Urothelium cell line (cell line): ENCODE measurements at places on chromosomes 4 and X.

GRCh38 chr4:79850626-79851025 is 222.4 kb downstream of the ANTXR2 start:
- no peak for DNase-seq

GRCh38 chr4:8079031-8079885 is 79.4 kb downstream of the ABLIM2 start:
- no peak for DNase-seq

DNA sequence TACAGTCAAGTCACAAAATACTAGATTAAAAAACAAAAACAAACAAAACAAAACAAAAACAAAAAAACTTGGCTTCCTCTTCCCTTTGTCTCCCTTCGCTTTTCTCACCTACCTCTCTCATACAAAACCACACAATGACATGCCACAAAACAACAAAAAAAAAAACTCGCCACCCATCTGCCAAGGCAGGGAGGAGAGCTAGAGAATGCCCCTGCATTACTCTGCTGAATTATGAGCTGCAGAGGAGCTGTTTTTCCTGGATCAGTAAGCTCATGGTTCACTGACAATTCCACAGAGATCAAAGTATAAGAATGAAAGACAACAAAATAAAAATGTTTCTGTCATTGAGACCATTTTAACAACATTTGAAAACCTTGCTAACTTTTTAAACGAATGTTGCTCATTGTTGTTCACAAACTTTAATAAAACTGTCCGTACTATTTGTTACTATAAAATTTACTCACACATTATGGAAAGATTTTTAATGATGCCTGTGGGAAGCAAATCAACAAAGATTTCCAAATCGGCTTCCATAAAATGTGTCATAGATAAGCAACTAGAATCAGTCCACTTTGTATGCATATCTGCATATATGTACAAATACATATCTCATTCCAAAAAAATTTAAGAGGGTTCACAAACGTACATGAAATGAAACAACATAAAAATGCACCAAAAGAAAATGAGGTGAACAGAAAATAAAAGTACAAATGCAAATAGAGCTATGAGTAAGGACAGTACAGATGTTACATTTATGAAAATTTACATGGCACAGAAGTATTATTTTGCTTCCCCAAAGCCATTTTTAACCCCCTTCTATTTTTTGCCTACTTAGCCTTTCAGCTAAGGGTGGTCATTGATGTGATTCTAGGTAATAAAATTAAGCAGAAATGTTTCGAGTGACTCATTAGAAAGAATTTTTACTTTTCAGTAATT is 252.4 kb upstream of the FAT4 start:
- no peak for DNase-seq

GRCh38 chr4:115580901-115581300 is 467.5 kb upstream of the NDST4 start:
- no peak for DNase-seq

DNA sequence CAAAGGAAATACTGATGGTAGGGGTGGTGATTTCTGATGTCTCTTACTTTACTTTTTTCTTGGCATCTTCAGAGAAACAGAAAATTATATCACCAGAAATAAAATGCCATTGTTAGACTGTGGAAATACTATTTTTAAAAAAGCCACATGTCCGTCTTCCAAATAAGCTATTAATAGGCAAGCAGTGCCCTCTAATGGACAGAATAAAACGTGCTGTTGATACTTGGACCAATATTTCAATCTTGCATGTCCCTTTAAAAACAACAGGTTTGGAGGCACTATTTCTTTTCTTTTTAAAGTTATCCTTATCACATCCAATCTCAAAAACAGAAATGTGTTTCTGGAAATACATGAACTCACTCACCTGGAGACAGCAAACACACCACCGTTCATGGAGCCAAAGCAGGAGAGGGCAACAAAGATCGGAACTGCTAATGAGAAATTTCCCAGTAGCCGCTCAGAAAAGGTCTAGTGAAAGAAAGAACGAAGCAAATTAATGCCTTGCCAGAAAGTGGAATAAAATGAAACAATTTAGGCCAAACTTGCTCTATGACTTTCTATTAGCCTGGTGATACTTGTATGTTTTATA is 59.2 kb downstream of the SLC7A11 start:
- DNase-seq: peak; percentile 12

GRCh38 chr4:7808752-7809151 is 130.9 kb downstream of the AFAP1 start:
- no peak for DNase-seq

DNA sequence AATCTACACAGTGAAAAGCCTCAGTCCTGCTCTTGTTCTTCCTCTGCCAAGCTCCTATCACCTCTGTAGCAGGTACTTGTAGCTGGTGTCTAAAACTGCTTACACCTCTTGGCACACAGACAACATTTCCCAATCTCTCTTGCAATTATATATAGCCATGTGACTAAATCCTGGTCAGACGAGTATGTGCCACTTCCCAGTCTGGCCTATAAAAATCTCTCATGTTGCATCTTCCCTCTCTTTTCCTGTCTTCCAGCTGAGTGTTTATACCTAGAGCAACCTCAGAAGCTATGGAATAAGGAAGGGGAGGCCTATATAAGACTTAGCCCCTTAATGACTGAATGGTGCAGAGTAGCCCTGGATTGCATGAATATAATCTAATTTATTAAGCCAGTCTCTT is 105.8 kb downstream of the RNF150 start:
- no peak for DNase-seq

DNA sequence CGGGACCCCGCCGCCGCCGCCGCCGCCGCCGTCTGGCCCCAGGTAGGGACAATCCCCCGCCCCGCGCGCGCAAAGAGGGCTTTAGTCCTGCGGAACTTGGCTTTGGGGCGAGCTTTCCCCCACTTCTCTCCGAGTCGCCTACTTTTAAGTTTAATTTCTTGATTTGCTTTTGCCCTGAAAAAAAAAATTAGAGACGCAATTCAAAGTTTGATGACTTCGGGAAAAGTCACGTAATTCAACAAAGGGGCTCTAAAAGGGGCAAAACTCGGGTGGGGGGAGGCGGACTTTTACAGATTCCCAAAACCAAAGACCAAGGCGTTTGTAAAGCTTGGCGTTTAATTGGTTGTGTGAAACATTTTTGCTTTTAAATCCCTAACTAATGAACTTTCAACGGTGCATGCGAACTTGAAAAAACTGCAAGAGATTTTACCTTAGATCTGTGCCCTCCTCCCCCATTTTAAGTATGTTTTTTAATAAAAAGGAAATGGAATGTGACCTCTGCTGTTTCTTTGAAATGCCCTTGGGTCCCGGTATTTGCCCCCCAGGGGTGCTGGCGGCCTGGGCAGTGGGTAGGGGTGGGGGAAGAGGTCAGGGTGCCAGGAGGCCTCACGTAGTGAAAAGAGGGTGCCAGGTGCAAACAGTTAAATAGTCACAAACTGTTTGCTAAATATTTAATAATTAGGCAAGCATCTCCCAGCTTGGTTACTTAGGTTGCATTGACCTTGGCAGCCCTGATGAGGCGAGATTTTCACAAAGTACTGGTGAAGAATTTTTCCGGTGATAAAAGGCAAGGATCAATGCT is 209.7 kb downstream of the NWD2 start:
- no peak for DNase-seq

DNA sequence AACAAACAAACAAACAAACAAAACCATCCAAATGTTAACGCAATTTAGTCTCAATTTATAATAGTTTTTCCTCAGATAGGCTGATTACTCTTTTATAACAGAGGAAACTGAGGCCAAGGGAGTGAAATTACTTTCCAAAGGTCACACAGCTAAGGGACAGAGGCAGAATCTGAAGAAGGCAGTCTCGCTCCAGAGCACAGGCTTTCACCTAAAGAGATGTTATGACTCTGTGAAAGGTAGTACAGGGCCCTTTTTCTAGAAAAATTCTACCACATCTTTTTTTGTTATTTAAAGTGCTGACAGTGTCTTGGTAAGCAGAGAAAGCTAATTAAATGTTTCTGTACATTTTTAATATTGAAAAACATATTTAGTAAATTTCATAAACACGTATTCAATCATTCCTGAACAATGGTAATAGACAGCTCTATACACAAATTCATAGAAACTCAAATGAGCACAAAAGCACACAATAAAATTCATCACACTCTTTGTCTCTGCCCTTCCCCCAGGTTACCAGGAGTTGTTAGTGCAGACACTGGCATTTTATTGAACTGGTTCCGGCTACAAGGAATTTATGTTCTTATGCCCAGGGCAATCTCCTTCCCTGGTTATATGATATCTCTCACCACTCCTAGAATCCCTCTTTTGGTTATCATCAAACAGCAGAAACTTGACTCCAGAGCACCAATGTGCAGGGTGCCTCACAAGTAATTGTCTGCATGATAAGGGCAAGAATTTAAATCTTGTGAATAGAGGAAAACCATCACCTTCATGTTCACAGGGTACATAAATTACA is 7.7 kb upstream of the APBB2 start:
- DNase-seq: no peak

GRCh38 chrX:85052205-85052604 is 48.5 kb downstream of the APOOL start:
- no peak for DNase-seq

GRCh38 chrX:78801522-78801921 is 54.0 kb downstream of the LPAR4 start:
- DNase-seq: no peak

- peak; percentile 80 for DNase-seq
These were observed 9.8 kb downstream of the EREG start for GRCh38 chr4:74374561-74375327.

DNA sequence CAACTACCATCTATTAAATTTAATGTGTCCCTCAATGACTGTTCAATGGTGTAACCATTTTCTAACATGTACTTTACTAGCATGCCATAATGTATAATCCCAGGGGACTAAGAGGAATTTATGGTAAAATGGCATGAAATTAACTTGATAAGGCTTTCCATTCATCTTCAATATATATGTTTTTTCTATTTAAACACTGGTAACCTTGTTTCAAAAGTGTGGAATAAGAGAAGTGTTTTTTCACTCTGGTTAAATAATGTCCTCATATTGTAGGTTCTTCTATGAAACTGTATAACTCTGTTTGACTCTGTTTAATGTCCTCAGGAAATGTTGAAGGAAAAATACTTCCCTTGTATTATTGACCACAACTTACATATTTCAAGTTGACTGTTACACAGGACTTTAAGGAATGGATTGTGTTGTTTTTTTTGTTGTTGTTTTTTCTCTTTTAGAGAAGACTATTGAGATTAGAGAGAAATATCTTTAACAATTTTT is 113.8 kb upstream of the ARSJ start:
- DNase-seq: no peak

GRCh38 chrX:18973527-18974192 is 10.3 kb downstream of the PHKA2 start:
- peak; percentile 4 for DNase-seq

DNA sequence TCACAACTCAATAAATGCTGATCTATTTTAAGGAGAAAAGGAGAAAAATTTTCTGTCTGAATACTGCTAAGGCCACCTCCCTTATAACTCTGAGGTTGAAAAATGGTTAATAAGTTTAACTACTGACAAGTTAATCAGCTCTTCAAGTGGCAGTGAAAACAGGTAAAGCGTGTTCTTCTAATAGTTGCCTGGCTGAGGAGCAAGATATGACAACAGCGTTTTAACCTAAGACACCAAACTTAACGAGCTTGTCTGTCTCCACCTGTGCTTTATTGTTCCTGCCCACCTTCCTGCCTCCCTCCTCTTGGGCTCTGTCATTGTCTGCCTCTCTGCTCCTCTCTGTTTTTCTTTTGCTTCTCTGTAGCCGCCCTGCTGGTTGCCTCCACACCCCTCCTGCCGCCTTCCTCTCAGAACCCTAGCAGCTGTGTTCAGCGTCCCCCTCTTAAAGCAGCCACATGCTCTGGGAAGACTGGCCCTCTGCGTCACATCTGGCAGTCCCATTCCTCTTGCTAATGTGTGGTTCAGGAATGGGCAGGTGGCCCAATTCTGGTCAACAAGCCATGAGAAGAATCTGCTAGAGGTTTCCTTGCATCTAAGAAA is 4.3 kb upstream of the TSPAN5 start:
- no peak for DNase-seq

GRCh38 chr4:10090467-10091250 is 25.9 kb downstream of the WDR1 start:
- no peak for DNase-seq

DNA sequence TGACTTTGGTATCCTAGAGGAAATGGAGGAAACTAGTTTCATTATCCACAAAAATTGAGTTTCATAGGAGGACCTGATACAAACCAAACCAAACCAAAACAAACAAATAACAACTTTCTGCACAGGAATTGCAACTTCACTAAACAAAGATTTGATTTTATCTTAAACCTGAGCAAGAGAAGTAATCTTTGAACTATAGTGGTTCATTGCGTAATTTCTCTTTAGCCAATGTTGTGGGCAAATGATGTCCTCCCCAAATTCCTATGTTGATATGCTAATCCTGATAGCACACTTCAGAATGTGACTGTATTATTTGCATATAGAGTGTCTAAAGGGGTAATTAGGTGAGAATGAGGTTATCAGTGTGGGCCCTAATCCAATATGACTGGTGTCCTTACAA is 102.4 kb downstream of the CAMK2D start:
- DNase-seq: no peak
